ENCODE measurements at places on chromosomes 5 and 9.

DNA sequence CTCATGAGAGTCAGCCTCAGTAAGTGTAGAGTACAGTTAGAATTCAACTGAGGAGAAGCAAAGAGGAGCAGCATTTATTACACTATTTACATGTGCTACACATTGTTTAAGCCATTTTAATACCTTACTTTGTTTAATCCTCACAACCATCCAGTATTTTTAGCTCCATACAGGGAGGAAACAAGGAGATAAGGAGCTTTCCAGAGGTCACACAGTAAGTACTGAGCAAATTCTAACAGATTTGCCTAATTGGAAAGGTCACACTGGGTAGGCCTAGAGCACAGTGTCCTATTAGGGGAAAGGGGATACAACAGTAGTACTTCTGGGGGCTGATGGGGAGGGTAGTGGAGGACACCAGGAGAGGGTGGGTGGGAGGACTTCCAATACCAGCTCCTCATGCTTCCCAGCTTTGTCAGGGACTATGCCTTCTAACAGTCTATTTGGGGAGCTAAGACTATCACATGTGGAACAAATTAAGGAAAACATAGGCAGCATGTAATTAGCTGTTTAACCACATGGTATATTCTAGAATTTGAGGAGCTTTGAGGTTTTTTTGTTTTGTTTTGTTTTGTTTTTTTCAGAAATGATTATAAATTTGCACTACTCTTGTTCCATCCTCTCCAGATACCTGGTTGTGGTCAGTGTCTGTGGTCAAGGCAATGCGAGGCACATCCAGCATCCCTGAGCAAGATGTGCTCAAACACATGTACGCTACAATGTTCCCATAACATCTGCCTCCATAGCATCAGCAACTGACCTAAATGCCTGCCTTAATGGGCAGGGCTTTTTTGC is 96.0 kb upstream of the SLC12A2 start:
- ATAC-seq = no peak

GRCh38 chr9:117434566-117434965 is 19.7 kb upstream of the ASTN2 start:
- ATAC-seq = no peak

- ATAC-seq = no peak
Observed at GRCh38 chr5:132641241-132641723, 16.7 kb upstream of the IL13 start.

DNA sequence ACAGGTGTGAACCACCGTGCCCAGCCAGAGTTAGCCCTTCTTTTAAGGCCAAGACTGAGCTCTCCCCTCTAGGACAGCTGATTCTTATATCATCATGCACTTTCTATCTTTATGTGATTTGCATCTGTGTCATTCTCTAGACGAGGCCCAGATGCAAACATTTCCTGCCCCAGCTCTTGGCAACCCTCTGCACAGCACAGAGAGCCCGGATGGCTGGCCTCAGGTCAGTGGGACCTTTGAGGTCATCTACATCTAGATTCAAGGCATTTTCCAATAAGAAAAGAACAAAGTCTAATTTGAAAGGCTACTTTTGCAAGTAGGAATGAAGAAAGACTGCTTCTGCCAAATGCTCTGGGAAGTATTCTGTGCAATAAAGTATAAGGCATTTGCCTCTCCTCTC is 109.0 kb upstream of the DAB2 start:
- ATAC-seq = no peak

- ATAC-seq = no peak
Observed at GRCh38 chr9:138080979-138081378, 203.4 kb downstream of the CACNA1B start.

- ATAC-seq = peak; percentile 89
Observed at GRCh38 chr5:139273572-139274289, 19.8 kb upstream of the MATR3 start.

DNA sequence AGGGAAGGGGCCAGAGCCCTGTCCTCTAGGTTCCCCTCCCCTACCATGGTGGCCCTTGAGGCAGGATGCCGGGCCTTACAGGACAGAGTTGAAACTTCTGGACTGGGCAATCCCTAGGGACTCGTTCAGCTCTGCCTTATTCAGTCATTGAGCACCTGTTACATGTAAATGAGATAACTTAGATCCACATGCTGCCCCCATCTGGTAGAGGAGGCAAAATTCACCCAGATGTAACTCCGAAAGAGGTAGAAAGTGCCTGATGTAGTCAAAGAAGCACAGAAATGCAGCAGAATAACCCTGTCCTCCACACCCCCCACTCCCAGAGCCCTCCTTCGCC is 1.5 kb downstream of the GGTA1 start:
- peak; percentile 80 for ATAC-seq

GRCh38 chr5:37831821-37832534 is 7.9 kb downstream of the GDNF start:
- no peak for ATAC-seq
